ENCODE measurements at places on chromosomes 12 and 14. TPM values are rescaled to one million over a fixed set of nuclear protein-coding genes. Genes with fewer than 3 reads are reported as not detected.

Gene HOMEZ
- total RNA-seq, result 5.7 TPM

Gene TDRD9
- 1.0 TPM for total RNA-seq

Gene SLC6A12
- not detected for total RNA-seq

Gene KLRF1
- total RNA-seq, result not detected

Gene ANO2
- total RNA-seq, result not detected

Gene CLMN
- 0.35 TPM for total RNA-seq

Gene GALNT16
- 1.1 TPM for total RNA-seq

Gene RIMBP2
- 0.23 TPM for total RNA-seq

Gene SMIM41
- 2.0 TPM for total RNA-seq

Gene ESRRB
- not detected for total RNA-seq

Gene ERP29
- total RNA-seq, result 85.5 TPM

Gene AKAP3
- 0.58 TPM for total RNA-seq

Gene ASPG
- total RNA-seq, result not detected

Gene TAS2R9
- total RNA-seq, result not detected

Gene IFNG-AS1
- total RNA-seq, result not detected

Gene CFAP54
- 0.12 TPM for total RNA-seq

Gene KCNH3
- total RNA-seq, result not detected

Gene SMCO2
- total RNA-seq, result not detected

Gene PRKD1
- total RNA-seq, result 29.9 TPM

Gene SERPINA3
- total RNA-seq, result 80.7 TPM

Gene KRT7
- 5.2 TPM for total RNA-seq

Gene PMCH
- total RNA-seq, result not detected

Gene CEBPE
- not detected for total RNA-seq

Gene LTBP2
- total RNA-seq, result 39.0 TPM

Gene RNASE7
- not detected for total RNA-seq

Gene EID3
- 3.6 TPM for total RNA-seq

Gene SLC5A8
- total RNA-seq, result not detected

Gene FAM90A1
- 0.09 TPM for total RNA-seq

Gene KRT1
- total RNA-seq, result not detected

Gene RNU7-1
- not detected for total RNA-seq

Gene FAM222A
- 2.1 TPM for total RNA-seq

Gene KRT6C
- not detected for total RNA-seq

Gene LRP6
- total RNA-seq, result 11.2 TPM

Gene FOXN4
- total RNA-seq, result not detected

Gene MFAP5
- 254 TPM for total RNA-seq

Gene CMA1
- not detected for total RNA-seq

Gene C3AR1
- total RNA-seq, result not detected

Gene MLXIP
- total RNA-seq, result 18.0 TPM

Gene LRP1-AS
- total RNA-seq, result not detected

Gene DENND5B
- total RNA-seq, result 7.1 TPM

Gene KIF26A
- total RNA-seq, result not detected

Gene TARBP2
- total RNA-seq, result 40.6 TPM

Gene IL22
- not detected for total RNA-seq

Gene SIRT4
- 0.35 TPM for total RNA-seq

Gene IPO8
- 20.5 TPM for total RNA-seq

Gene CDH24
- 3.5 TPM for total RNA-seq

Gene TSPAN11
- 3.7 TPM for total RNA-seq

Gene KSR2
- not detected for total RNA-seq

Gene CABP1
- 4.2 TPM for total RNA-seq

Gene RNASE2
- not detected for total RNA-seq

Gene TTC8
- total RNA-seq, result 12.6 TPM

Gene EPYC
- total RNA-seq, result not detected

Measured in pericardium fibroblast (primary cell).